ENCODE measurements at places on chromosomes 7 and 10.

DNA sequence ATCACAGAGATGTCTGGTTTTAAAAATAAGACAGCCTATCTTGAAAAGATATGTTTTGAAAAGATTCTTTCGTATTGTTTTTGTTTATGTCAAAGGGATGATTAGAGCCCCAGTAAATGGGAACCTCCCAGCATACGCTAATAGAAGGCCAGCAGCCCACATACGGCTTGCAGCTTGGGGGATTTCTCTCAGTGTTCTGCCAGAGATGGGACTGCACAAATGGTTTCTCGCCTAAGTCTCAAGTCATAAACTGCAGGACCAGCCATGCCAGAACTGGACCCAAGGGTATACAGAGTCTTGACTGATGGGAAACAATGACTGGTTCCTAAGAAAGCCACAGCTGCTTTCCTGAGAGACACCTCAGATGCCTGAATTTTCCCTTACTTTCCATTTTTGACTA lies 306.9 kb upstream of the DGKB start:
- DNase-seq: no peak

GRCh38 chr7:157576415-157576814 lies 239.6 kb downstream of the DNAJB6 start:
- no peak for DNase-seq

DNA sequence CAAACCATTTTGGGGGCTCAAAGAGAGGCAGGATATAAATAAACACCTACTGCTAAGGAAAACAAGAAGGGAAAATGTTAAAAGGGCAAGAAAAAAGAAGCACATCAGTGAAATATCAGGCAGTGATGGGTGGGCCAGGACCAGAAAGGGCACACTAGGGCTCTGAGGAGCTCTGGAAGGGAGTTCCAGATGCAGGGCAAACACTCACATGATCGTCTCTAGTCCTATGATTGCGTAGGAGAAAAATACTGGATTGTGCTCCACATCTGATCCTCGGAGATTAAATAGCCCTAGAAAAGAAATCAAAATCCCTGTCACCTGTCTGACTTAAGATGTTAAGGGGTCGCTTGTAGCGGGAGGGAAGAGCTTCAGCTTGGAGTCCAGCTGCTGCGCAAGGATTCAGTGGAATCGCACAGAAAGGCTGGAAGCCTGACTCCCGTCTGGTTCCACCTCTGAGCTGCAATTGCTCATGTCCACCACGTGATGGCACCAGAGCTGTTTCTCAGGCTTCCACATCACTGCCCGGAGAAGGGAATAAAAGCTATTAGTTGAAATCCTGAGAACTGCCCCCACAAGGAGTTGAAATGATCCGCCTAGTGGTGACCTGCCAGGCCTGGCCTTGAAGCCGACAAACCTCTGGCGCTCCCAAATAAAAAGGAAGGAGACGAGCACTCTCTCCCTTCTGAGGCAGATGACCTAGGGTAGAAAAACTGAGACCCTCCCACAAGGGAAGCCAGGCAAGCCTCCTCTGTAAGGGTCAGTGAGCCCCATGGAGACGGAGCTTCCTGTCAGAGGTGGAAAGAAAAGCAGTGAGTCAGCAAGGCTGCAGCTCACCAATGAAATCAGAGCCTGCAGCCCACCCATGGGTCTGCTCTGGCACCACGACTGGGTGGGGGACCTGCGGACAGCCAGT lies 39.2 kb downstream of the XPNPEP1 start:
- DNase-seq: peak; percentile 18

GRCh38 chr7:38069052-38069451 lies 109.0 kb upstream of the STARD3NL start:
- no peak for DNase-seq

DNA sequence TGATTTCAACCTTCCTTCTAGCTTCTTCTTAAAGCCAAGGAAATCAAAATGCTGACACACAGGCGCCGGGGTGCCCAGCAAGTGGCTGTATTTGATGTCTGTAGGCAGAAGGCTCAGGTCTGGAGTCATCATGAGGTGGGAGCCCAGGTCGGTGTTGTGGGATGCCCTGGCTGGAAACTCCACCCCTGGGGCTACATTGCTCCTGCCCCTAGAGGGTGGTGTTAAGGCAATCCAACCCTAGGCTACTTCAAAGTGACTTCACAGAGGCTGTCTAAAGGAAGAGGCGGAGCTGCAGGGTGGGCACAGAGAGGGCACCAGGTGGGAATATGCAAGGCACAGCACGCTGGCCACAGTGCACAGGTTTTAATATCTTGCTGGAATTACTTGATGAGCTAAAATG lies 200.9 kb downstream of the ADAM12 start:
- no peak for DNase-seq

- DNase-seq: no peak
These were observed 197.1 kb downstream of the DOCK4 start for GRCh38 chr7:112009081-112009480.

DNA sequence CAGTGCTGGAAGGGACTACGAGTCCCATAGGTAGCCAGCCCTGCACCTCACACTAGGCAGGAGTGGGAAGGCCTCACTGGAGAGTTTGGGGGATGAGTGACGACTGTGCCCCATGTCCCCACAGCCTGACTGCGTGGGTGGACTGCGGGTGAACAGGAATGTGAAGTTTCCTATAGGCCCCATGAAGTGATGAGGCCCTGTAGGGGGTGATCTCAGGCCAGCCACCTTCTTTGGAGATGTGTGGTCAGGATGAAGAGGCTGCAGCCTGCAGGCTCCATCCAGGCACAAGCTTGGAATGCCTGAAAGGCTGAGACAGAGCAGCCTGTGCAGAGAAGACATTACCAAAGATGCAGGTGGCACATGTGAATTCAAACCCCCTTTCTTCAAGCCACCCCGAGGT lies 94.9 kb downstream of the CPXM2 start:
- no peak for DNase-seq

- no peak for DNase-seq
These were observed 551.8 kb downstream of the DNAJB6 start for GRCh38 chr7:157888579-157888978.

GRCh38 chr7:5322621-5323410 lies 40.1 kb downstream of the SLC29A4 start:
- no peak for DNase-seq

GRCh38 chr10:25493122-25493893 lies 318.5 kb downstream of the GPR158 start:
- DNase-seq: no peak

DNA sequence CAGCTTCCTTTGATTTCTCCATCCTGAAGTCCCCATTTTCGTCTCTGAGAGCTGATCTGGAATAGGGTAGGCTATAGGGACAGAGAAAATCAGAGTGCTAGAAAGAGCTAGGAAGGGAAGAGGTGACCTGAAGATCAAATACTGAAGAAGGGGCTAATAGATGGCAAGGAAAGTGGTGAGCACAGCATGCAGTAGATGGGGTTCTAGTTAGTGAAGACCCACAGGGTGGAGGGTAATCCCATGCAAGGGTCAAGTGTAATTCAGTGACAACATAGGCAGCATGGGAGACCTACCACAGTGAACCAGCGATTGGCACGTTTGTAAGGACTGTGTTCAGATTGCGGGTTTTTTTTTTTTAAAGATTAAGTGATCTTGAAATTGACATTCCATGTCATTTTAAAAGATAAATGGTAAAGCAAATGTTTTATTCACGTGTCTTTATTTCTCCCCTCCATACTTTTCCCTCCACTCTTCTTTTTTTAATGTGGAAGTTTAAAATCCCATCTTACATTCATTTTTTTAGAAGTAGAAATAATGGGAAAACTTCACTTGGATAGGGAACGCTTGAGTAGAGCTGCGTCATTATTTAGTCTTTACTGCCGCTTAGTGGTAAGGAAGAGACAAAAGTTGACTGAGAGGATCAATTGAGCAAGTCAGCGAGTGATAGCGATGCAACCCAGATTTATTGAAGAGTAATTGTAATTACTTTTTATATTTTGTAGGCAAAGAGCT lies 21.0 kb upstream of the ABI1 start:
- peak; percentile 63 for DNase-seq

DNA sequence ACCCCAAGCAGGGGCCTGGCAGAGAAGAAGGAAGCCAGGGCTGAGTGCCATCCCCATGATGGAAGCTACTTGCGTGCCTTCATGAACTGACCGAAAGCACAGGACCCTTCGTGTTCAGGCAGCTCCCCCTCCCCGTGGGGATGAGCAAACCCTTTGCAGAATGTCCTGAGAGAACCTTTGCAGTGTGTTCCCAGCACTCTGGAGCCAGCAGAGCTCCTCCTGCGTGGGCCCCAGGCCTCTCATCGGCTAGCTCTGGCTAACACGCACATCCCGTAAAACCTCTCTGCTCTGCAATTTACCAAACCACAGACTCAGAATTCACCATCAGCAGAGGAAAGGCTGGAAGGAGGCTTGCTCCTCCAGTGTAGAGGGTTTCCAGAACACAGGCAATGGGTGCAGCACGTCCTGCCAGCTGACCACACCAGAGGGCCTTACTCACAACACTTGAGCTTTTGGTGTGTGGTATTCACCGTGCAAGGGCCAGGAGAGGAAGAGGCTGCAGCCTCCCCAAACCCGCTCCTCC lies 3.1 kb downstream of the SH3PXD2A start:
- DNase-seq: no peak

- no peak for DNase-seq
These were observed 53.6 kb upstream of the ABCB5 start for GRCh38 chr7:20561908-20562307.

GRCh38 chr7:127738859-127739258 lies 86.9 kb downstream of the SND1 start:
- no peak for DNase-seq

DNA sequence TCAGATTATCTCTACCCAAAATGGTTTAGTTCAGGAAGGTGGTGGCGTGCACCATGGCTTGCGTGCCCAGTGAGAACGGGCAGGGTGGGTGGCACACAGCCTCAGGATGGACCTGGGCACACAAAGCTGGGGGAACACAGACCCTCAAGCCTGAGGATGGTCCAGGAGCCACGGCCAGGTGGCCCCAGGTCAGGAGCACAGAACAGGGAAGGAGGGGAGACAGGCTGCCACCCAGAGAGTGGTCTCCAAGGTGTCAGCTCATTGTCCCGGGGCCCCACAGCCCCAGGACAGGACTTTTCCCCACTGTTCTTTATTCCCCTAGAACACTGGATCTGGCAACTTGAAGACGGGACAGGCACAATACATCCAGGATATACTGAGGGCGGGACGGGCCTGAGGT lies 75.6 kb upstream of the MGMT start:
- DNase-seq: no peak

- DNase-seq: no peak
These were observed 42.3 kb downstream of the UNCX start for GRCh38 chr7:1274876-1275375.

DNA sequence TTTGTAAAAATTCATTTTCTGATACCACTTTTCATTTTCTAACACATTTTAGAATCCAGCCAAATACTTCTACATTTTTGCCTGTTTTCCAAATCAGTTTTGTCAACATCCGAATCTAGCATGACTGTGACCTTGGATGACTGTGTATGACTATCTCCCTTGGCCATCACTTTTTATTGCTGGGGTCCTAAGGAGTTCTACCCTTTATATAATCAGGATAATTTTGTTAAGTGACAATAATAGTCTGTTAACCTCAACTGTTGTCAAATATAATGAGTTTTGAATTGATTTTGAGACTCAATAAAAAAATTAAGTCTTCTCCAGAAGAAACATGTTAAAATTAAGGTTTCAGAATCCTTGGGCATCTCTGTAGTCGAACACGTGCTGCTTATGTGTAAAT lies 53.3 kb downstream of the SEC23IP start:
- no peak for DNase-seq

GRCh38 chr7:76381814-76382213 lies 23.0 kb upstream of the YWHAG start:
- no peak for DNase-seq

GRCh38 chr10:70674560-70675495 lies 2.5 kb downstream of the ADAMTS14 start:
- no peak for DNase-seq

DNA sequence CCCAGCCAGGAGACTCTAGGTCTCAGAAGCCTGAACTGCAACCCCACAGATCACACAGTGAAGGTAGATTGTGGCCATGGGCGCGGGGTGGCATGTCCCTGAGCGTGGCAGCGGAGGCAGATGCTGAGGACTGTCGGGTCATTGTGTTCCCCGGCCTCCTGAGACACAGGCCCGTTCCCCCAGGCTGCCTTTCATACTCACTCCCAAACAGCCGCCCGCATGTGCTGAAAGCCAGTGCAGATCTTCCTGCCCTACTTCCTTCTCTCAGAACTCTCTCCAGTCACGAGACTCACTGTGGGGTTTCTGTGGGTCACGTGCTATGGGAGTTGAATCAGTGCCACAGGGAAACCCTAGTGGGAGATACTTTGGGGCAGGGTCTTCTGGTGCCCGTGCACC lies 48.0 kb downstream of the ZNF467 start:
- no peak for DNase-seq

DNA sequence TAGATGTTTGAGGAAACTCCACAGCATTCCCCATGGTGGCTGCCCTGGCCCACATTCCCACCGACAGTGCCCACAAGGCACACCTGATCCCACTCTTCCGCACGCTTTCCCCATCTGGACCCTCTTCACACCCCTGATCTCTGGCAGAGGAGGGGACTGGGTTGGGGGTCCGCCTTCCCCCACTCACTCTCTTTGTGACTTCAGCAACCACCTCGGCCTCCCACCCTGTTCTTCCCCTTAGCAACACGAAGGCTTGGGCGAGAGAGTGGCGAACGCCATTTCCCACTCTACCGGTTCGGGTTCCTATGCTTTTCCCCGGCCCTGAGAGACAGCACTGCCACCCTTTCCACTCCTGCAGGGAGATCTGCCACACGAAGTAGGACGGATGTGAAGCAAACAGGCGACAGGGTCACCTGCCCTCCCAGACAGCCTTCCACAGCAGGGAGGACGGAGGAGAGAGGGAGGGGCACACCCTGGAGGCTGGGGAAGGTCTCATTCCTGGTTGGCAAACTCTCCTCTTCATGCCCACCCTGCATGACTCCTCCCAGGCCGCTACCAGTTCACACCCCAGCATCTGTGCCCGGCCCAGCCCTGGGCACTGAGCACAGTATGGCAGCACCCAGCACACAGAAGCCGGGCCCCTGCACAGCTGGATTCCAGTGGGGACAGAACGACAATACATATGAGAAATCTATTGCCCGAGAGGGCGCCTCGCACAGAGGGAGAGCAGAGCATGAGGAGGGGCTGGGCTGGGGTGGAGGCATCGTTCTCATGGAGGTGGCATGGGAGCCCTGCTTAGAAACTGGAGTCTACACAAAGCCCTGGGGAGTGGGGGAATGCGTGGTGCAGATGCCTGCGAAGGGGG lies 93.5 kb downstream of the PAXIP1 start:
- no peak for DNase-seq

DNA sequence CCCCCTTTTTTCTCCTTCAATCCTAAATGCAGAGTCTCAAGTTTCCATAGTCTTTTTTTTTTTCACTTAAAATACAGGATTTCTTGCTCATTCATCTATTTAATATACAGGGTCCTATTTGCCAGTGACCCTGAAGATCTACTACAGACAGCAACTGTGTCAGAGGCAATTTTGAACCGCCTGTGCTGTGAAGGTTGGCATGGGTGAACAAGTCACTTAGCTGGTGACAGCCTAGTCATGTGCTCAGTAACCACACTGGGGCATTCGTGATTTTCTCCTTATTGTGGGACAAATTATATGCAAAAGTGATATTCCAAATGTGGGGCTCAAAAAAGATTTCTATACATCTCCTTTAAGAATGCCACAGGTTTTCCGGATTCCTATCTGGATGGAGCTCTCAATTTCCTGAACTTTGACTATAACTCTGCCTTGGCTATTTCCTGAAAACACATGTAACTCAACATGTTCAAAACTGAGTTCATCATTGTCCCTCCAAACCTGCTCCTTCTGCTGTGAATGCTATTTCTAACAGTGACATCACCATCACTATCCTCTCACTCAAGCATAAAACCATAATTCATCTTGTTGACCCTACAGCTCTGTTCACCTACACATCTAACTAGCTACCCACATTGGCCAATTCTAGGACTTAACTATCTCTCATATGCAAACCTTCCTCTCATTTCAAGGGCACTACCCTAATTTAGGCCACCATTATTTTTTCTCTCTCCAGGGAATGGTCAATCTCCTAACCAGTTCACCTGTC lies 36.7 kb downstream of the CDK6 start:
- DNase-seq: no peak
